ENCODE measurements at places on chromosomes 1 and 21.

DNA sequence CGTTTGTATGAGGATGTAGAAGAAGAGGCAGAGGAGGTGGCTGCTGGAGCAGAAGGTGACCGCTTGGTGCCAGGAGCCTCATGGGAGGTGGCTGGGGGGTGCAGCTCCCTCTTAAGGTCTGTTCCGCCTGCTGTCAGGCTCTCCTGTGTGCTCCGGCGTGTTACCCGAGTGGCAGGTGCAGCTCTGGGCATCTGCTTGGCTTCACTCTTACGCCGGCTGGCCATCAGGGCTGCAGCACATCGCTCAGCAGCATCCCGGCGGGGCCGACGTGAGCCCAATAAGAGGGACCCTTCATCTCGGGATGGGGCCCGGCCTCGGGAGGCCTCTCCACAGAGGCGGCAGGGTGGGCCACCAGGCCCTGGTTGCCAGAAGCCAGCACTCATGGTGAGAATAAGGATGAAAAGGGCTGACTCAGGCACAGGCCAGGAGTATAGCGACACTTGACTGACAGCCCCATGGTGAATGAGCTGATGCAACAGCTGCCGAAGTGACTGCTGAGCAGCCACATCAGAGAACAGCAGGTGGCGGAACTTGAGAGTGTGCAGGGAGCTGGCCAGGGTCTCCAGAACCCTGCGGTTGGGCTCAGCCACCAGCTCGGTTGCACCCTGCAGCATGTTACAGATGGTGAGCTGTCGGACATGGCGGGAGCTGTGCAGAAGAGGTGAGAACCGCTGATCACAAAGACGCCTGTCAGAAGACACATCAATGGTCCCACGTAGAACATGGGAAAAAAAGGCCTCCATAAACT, 17.5 kb downstream of the LRRC41 start:
- DNase-seq = peak; percentile 51

DNA sequence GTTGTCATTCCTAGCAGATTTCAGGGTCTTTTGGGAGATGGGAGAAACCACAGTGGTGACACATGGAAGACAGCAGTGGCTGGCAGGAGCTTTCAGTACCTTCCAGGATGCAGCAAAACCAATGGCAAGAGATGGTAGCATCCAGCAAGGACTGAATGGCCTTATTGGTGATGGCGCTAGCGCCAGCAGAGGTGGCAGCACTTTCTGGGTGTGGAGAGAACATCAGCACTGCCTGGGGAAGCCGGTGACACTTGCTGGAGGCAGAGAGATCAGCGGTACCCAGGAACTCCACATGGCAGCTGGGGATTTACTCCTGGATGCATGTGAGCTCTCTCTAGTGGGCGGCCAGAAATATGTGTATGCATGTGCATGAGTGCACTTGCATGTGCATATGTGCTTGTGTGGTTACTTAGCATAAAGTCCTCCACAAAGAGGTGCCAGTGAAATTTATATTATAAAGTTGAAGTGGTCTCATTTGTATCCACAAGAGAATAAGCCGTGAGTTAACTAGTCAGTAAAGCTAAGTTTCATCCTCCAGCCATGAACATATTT, 364.7 kb downstream of the LMX1A start:
- no peak for DNase-seq

- DNase-seq = no peak
Measured at GRCh38 chr1:9376886-9377333, 84.2 kb downstream of the SPSB1 start.

DNA sequence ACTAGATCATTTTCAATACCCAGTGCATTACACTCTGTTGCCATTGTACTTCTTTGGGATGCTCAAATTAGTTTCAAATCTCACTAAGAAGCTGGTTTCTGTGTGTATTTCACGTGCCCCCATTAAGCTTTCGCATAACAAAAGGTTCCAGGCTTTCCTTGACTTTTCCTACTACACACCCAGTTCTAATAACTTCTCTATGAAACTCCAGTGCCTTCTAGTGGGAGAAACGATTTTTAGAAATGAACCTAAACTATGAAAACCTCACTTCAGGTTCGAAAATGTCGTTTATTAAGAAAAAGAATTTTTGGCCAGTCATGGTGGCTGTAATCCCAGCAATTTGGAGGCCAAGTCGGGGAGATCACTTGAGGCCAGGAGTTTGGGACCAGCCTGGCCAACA, 2.8 kb downstream of the CFHR4 start:
- no peak for DNase-seq

- DNase-seq = no peak
Measured at GRCh38 chr1:174720618-174721017, 272.9 kb downstream of the GPR52 start.

DNA sequence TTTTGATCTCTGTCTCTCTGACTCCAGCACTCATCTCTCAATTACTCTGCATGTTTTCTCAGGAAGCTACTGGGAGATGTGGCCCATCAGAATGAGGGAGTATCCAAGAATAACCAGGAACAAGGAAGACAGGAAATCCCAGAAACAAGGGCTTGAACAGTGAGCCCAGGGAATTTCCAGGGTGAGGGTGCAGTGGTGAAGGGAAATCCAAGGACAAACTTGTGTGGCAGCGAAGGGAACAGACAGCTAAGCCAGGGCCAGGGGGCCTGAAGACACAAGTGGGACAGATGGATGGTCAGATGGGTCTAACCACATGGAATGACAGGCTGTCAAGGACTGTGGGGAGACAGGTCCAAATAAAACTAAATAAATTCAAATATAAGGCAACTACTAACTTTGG, 121.8 kb upstream of the ERRFI1 start:
- DNase-seq = no peak

DNA sequence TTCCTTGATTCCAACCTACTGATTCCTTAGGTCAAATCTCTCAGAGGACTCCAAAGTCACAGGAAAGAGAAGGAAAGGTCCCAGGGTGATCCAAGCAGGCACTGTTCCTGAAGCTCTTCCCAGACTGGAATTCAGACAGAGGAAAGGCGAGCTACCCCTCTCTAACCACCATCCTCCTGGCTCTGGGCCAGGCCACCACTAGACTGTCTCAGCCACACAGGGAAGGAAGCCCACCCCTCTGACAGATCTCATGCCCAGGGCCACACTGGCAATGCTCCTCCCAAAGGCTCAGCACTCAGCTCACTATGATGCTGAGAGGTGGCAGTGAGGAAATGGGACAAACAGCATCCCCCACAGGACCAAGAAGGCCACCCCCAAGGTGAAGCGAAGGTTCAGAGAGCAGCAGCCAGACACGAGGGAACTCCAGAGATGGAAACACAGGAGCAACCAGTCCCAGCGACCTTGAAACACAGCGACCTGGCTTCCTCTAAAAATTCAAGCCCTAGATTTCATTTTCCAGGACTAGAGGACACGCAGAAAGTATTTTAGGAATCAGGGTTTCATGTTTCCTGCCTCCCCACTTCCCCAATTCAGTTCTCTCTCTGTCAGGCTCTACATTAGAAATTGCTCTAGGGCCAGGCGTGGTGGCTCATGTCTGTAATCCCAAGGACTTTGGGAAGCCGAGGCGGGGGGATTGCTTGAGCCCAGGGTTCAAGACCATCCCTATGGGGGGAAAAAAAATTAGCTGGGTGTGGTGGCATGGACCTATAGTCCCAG, 18.8 kb downstream of the PIK3C2B start:
- DNase-seq = no peak

- no peak for DNase-seq
Measured at GRCh38 chr1:59113876-59114457, 182.9 kb upstream of the FGGY start.

- DNase-seq = no peak
Measured at GRCh38 chr1:185537596-185537995, 196.6 kb upstream of the HMCN1 start.

- no peak for DNase-seq
Measured at GRCh38 chr1:68269637-68270430, 37.5 kb upstream of the WLS start.

GRCh38 chr1:29801561-29801973, 565.2 kb downstream of the PTPRU start:
- DNase-seq = no peak

- DNase-seq = no peak
Measured at GRCh38 chr1:47190857-47191256, 1.0 kb upstream of the PDZK1IP1 start.

DNA sequence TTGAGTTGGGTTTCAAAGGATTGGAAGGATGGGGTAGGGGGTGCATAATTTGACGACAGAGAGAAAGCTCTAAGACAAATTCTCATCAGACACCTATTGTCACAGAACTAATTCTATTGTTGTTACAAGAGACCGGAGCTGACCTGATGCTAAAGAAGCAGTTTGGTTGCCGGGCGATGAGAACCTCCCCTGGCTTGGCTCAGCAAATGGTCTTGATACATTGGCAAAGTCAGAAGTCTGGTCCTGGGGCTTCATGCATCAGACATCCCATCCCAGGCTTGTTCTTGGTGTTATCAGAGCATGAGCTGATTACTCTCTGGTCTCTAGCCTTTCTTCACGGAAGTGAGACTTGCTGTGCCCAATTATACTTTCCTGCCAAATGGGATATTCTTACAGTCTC, 15.4 kb downstream of the TRIM67 start:
- no peak for DNase-seq

DNA sequence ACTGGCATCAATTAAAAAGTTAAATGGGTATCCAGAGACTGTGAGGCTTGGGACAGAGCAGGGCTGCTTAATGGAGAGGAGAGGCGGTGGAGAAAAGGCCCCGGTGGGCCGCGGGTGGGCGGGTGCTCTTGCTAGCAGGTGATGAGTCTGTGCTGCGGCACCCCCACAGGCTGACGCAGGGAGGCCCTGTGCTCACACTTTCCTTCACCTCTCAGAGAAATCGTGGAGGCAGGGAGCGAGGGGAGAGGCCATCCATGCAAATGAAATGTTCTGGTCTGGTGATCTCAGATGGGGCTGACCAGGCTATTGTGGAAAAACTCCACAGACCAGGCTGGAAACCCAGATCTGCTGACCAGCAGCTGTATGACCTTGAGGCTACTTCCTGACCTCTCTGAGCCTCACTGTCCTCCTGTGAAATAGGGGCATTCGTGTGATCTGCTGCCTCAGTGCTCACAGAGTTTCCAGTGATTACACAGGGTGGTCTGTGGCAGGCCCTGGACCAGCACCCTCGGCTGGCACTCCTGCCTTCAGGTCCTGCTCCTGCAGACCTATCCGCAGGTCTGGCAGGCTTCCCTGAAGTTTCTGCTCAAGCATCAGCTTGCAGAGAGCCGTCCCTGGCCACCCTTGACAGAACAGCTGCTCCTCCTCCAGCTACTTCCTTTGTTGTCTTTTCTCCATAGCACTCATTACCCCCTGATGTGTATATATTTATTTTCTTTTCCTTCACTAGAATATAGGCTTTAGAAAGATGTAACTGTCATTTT, 89.2 kb downstream of the BEND5 start:
- no peak for DNase-seq

DNA sequence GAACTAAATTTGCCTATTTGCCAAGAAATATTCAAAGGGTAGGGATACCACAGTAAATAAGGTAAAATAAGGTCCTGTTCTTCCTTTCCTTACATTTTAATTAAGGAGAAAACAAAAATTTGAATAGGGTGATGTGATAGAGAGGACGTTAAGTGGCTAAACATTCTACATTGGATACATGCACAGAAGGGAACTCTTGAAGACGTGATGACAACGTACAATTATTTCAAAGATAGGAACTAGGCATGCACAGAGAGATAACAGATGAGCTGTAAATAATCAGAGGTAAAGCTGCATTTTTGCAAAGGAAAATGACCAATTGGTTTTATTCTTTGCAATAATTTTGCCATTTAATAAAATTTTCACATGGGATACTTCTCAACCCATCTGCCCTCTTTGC, 69.7 kb downstream of the TRIM33 start:
- DNase-seq = no peak

DNA sequence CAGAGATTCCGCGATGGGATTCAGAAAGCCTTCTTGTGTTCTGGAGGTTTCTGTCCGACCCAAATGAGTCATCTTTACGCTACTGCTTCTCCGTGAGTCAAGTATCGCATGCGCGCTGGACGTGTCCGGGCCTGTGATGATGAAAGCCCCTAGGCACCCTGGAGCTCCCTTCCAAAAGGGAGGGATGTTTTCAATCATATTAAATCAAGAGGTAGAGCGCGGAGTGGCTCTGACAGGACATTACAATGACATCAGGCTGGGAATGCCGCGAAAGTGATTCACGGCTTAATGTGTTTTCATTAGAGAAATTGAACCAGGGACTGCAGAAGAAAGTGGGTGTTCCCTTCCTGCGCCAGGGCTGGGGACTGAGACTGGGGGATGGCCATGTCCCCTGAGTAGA, 48.5 kb downstream of the AJAP1 start:
- DNase-seq = no peak

GRCh38 chr21:26061437-26061836, 109.1 kb downstream of the APP start:
- DNase-seq = no peak

DNA sequence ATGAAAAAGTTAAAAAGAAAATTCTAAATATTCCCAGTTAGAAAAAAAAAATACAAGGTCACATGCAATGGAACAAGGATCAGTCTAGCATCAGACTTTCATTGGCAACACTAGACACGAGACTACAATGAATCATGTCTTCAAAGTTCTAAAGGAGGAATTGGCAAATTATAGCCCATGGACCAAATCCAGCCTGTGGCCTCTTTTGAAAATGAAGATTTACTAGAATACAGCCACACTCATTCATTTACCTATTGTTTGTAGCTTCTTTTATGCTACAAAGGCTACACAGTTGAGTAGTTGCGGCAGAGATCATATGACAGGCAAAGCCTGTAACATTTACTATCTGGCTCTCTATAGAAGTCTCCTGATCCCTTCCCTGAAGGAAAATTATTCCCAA, 71.4 kb downstream of the MRPL39 start:
- no peak for DNase-seq

DNA sequence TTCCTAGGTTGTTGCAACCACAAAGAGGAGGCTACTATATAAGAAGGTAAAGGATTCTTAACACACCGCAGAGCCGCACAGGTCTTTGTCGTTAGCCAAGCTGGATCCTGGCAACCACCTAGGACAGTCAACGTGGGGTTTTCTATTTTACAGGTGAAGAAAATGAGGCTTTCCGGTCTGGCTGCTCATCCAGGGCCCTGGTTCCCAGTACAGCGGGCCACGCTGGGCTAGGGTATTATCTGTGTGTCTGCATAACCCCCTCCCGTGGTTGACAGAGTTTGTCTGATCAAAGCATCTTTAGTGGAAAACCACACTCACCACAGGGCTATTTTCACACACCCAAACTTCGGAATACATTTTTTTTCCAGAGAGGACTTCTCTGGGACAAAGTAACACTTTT, 39.0 kb upstream of the PDE9A start:
- peak; percentile 58 for DNase-seq

Data from stimulated activated naive CD8-positive, alpha-beta T cell treated with anti-CD3 and anti-CD28 coated beads, Interleukin-15, Interleukin-2, amounts not matched to agents 100 U/mL and 50 U/mL, for 24 hours (primary cell).